ENCODE measurements at places on chromosomes 13 and 19.

DNA sequence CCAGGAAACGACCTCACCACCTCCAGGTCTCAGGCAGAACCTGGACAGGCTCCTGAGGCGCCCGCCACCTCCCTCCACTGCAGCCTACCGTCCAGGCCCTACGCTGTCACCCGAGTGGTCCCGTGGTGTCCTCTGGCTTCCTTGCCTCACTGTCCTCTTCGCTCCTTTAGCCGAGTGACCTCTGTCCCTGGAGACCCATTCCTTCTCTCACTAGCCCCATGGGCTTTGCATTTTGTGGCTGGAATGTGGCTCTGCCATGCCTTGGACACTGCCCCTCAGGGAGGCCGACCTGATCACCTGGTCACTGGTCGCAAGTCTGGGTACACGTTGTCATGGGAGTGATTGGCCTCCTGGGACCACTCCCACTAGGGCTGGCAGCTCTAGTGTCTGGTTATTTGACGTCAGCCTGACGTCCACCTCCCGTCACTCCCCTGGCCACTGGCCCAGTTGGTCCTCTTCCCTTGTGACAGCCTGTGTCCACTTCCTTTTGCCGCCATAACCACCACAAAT, 17.9 kb downstream of the SLC25A42 start:
- DNase-seq, result no peak

- no peak for DNase-seq
Measured at GRCh38 chr19:17902701-17903100, 30.1 kb upstream of the CCDC124 start.

- peak; percentile 55 for DNase-seq
Measured at GRCh38 chr19:7658219-7658686, 10.6 kb upstream of the RETN start.

- DNase-seq, result no peak
Measured at GRCh38 chr13:90533866-90534265, 813.6 kb upstream of the MIR17HG start.

- DNase-seq, result no peak
Measured at GRCh38 chr13:48733739-48734335, 80.1 kb downstream of the CYSLTR2 start.

GRCh38 chr19:46915386-46915785, 54.6 kb downstream of the ARHGAP35 start:
- no peak for DNase-seq

- DNase-seq, result no peak
Measured at GRCh38 chr19:5519076-5519475, 48.7 kb downstream of the TINCR start.

- no peak for DNase-seq
Measured at GRCh38 chr19:12794971-12795381, 3.7 kb downstream of the JUNB start.

DNA sequence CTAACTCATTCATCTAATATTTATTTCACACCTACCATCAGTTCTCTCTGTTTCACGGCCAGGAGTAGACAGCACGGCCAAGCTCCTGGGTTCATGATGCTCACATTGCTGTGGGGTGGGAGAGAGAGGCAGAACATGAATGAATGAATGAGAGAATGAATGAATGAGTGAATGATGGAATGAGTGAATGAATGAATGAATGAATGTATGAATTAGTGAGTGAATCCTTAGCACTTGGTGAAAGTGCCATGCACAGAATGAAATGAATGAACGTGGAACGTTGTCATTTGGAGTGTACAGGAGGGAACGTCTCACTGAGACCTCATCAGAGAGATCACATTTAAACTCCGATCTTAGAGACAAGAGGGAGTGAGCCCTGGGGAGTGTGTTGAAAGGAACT, 11.9 kb upstream of the KIR2DL4 start:
- DNase-seq, result no peak
